Ascending aorta (tissue), 2 donors: ENCODE measurements at places on chromosomes 7 and 10. TPM values are rescaled to one million over a fixed set of nuclear protein-coding genes. Genes with fewer than 3 reads are reported as not detected.

DNA sequence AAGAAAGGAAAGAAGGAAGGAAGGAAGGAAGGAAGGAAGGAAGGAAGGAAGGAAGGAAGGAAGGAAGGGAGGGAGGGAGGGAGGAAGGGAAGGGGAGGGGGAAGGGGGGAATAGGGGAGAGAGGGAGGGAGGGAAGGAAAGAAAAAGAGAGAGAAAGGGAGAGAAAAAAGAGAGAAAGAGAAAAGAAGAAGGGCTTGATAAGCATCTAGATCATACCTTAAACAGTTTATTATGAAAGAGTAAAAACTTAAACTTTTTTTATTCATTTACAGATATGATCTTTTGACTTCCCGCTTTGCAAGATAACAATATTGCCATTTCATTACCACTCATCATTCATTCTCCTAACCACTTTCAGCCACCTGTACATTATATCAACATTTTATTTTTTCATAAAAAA is 53.6 kb upstream of the TMEM106B start:
- DNase-seq = no peak

DNA sequence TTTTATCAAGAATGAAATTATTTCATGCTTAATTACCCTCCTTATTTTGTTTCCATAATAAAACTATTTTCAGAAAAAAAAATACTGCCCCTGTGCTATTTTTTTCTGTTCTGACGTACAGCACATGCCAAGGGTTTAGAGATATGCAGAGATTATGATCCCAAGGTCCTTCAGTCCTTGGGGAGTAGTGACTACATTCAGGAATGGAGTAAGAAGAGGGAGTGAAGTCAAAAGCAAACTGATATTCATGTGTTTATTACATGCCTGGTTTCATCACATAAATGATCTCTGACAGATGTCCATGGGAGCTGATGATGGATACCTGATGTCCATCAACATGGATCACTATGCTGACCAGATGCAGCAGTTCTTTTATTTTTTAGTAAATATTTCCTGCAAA is 17.2 kb downstream of the AKAP9 start:
- no peak for DNase-seq

- DNase-seq = no peak
Measured at GRCh38 chr7:75055830-75056772, 17.5 kb downstream of the RCC1L start.

- DNase-seq = no peak
Measured at GRCh38 chr10:3451516-3452172, 279.1 kb upstream of the PITRM1 start.

GRCh38 chr10:130737186-130737585 is 574.3 kb downstream of the TCERG1L start:
- DNase-seq = no peak

DNA sequence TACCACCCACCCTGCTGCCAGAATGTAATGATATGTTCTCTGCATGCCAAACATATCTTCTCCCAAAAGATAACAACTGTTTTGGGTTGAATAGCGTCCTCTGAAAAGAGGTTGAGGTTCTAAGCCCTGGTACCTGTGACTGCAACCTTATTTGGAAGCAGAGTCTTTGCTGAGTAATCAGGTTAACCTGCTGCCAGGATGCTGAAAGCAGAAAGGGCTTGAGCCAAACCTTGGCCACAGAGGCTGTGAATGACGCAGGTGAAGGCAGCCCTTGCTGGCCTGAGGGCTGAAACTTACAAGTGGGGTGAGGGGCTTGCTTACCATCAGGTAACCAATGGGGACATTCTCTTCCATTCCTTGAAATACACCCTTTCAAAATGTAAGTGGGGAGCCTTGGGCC is 151.8 kb upstream of the RHEB start:
- no peak for DNase-seq

- no peak for DNase-seq
Measured at GRCh38 chr7:127895360-127895759, 135.9 kb downstream of the LRRC4 start.

DNA sequence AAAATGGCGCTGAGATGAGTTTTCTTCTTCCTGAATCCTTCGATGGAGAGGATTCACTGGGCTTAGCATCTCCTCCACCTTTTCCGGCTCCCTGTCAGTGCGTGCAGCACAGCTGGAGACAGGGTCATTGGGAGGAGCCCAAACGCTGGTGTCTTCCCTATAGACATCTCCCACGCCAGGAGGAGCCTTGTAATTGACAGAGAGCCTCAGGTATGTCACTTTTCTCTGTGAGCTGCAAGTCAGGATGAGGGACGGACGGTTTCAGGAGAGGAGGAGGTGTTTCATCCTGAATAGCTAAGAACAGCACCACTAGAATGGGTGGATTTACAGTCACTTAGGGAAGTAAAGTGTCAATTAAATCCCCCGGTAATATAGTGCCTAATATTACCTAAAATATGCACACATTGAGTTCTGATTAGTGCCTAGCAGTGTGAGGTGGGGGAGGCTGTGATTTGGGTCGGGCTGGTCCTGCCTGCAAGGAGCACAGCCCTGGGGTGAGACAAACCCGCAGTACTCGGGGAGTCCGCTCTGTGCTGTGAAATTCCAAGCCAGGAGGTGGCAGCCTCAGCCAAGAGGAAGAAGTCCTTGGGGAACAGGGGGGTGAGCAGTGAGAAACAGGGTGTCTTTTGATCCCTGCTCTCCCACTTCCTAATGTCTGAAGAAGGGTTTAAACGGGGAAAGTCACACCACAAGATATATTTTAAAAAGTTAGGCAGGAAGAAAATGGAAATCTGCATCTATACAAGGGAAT is 28.2 kb downstream of the IL15RA start:
- peak; percentile 32 for DNase-seq

GRCh38 chr7:145123502-145123901 is 287.6 kb upstream of the TPK1 start:
- no peak for DNase-seq

DNA sequence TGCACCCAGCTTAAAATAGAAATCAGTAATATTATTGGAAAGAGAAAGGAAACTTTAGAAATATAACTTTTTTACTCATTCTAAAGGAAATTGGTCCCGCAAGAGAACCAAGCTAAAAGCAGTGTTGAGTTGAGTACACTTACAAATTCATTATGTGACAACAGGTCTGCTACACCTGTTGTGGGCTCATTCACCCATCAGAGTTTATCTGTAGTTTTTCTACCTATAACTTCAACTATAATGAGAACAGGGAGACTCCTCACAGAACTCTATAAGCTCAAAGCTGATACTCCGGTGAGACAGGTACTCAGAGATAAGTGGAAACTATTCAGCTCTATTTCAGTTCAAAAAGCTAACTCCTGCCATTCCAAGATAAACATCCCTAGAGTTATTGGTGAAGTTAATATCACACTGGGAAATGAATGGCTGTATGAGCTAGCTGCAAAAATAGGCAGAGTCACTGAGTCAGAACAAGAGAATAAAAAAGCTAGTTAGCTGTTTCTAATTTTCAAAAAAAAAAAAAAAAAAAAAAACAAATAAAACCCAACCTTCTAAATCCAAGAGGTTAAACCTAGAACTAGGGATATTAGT is 121.3 kb downstream of the PPP1R3A start:
- DNase-seq = no peak

GPR15LG gene
- total RNA-seq = not detected

RADIL gene
- total RNA-seq = 42.4 TPM

PHYH gene
- total RNA-seq = 22.0 TPM

CTAGE4 gene
- not detected for total RNA-seq

GNAI1 gene
- 8.7 TPM for total RNA-seq

TBC1D12 gene
- total RNA-seq = 9.4 TPM

SVOPL gene
- total RNA-seq = not detected

UCMA gene
- not detected for total RNA-seq

DEPP1 gene
- 309 TPM for total RNA-seq
